ENCODE measurements at places on chromosomes 2 and 18. TPM values are rescaled to one million over a fixed set of nuclear protein-coding genes. Genes with fewer than 3 reads are reported as not detected.

DNA sequence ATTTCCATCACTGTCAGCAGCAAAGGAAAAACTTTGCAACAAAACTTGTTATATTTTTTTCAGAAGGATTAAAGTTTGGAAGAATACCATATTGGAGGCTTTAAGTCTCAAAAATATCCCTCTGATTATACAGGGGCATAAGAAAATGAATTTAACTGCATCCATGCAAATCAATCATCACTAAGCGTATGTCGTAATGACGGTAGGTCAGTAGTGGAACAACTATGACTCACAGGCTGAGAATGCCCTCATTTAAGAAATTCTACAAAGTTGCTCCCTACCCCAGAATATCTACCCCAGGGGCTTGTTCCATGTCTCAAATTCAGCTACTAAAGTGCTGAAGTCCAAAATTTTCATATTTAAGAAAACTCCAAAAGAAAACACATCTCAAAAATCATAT lies 12.5 kb upstream of the NAB1 start:
- peak; percentile 33 for DNase-seq

Gene HOXD4
- 1.2 TPM for total RNA-seq

Gene SAG
- not detected for total RNA-seq

Gene ZNF519
- 20.0 TPM for total RNA-seq

DNA sequence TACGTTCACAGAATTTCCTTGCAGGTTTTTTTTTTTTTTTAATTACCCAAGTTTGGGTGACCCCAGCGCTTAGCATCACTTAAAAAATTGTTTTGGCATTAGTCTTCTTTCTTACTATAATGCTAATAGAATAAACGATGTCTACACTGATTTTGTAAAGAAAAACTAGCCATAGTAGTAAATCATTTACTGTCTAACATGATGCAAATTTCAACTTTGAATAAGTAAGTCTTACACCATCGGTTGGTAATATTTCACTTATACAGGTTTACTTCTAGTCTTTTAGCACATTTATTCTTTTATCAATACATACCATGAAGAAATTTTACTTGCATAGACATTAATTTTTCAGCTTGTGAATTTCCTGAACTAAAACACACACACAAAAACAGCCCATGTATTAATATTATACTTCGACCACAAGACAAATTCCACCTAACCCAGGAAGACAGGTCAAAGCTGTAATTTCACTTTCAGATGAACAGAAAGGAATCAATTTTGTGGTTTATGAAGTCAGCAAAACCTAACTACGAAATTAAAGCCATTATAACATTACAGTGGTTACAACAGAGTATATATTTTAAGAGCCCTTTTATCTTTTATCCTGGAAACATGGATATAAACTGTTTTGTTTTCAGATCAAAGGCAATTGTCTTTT lies 1.9 kb downstream of the YES1 start:
- DNase-seq: no peak

DNA sequence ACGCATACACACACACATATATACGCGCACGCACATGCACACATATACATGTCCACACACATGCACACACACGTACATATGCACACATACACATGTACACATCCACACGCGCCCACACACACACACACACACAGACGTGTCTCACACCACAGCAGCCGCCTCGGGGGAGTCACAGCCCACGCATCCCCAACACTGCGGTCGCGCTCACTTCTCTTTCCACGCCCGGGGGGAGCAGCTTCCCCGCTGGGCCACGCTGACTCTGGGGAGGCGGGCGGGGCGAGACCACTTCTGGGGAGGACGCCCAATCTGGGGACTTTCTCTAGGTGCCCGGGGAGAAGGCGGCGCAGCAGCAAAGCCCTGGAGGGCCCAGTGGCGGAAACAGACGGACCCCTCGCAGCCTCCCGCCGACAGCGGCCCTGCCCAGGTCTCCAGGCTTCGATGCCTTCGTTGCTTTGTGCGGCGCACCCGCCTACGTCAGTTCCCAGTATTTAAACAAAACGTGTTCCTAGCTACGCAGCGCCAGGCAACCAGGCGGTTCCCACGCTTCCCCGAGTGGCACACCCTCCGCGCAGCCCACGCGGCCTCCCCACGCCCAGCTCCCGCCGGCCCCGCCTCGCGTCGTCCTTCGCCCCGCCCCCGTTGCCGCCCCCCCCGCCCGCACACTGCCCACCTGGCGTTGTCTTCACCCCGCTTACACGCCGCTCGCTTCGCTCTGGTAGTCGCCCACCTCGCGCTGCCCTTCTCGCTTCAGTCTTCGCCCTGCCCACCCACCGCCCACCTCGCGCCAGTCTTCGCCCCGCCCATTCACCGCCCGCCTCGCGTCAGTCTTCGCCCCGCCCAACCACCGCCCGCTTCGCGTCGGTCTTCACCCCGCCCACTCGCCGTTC lies 810 bp upstream of the RBFA start:
- no peak for DNase-seq

Gene TGFA
- total RNA-seq: 0.32 TPM

Gene ARL6IP6
- total RNA-seq: 33.1 TPM

GRCh38 chr2:100554798-100555407 lies 7.9 kb upstream of the PDCL3 start:
- DNase-seq: no peak

DNA sequence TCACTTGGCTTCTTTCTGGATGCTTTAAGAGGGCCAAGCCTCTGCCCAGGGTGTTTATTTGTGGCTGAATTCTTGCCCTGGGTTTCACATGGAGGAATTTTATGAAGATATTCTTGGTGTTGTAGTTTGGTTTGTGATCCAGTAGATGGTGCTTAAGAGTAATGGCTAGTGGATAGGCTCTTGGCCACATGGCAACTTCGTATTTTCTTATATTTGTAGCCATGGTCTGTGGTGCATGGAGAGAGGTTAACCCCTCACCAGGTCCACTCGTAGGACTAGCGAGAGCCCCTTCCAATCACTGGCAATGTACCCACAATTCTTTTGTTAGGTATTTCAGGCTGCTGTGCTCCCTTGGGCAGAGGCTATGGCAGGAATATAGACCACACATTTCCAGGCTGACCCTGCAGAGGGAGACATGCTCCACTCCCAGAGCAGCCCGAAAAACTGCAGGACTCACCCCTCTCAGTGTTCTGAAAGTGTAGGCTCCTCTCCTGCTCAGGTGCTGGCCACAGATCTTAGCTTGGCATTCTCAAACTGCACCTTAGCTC lies 582.1 kb upstream of the SETBP1 start:
- no peak for DNase-seq

DNA sequence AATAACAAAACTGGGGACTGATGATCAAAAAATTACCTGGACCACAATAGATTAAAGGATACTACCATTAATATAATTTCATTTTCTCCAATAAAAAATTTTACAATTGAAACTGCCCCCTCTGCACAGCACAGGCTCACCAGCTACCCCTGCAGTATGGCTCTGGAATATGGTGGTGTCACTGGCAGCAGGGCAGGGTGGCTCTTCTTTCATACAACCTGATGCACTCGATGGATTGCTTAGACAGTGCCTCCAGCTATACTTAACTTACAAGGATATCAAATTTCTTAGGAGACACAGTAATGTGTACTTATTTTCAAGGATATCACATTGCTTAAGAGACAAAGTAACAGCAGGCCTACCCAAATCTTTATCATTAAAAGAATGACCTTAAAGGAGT lies 124.0 kb downstream of the PRELID3A start:
- no peak for DNase-seq

DNA sequence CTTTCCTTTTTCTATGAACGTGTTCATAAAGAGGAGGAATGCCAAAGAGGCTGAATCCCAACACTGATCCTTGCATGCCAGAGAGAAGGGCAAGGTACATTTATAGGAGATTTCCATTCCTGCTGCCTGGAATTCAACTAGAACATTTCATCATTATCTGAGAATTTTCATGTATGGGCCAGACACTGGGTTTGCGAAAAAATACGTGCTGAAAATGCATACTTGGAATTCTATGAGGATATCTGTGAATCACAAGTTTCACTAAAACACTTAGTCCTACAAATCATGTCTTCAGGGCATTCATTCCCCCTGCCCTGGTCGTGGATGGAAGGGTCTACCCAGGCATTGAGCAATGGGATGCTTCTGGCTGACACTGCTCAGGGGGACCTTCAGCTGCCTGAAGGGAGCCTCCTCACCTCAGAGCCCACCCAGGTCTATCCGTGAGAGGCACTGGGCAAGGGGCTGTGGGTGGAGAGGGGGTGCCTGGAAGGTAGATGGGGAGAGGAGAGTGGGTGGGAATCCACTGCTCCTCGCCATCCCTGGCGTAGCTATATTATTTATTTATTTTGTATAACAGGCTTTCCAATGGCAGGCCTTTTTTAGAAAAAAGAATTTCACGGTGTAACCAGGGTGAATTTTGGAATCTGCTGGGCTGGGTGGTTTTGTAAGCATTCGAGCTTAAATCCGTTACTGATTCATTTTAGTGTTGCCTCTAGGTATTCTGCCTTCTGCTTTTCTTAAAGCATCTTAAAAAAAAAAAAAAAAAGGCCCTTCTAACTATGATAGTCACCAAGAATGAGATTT lies 560.6 kb upstream of the ID2 start:
- no peak for DNase-seq

DNA sequence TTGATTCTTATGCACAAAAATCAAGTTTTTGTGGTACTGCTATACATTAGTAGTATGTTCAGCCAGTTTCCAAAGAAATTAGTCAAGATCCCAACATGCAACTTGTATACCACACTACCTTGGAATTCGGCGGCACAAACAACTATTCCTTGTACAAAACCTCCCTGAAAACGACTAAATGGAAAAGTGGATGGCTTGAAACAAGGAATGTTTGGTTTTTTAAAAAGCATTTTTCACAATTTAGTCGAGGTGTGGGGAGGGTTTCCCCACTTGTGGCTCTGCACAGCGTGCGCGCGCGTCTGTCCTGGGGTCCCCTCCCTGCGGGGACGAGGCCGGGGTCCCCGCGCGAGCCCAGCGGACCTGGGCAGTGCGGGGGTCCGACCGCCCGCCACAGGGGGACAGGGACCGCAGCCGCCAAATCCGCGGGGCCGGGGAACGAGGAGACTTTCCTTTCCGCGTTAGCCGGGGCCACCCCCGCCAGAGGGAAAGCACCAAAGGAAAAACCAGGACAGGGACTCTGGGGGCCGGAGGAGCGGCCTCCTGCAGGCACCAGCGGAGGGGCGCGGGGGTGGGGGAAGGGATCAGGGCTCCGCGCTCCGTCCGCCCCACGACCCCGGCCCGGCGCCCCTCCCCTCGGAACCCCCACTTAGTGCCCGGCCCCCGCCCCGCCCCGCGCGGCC lies 534 bp upstream of the SOCS6 start:
- no peak for DNase-seq

- DNase-seq: peak; percentile 37
Observed at GRCh38 chr2:26172871-26173775, at the start of gene GAREM2. Gene GAREM2 (plus strand): TSS chr2:26173088. CDS start chr2:26173221, 133 bp downstream.

DNA sequence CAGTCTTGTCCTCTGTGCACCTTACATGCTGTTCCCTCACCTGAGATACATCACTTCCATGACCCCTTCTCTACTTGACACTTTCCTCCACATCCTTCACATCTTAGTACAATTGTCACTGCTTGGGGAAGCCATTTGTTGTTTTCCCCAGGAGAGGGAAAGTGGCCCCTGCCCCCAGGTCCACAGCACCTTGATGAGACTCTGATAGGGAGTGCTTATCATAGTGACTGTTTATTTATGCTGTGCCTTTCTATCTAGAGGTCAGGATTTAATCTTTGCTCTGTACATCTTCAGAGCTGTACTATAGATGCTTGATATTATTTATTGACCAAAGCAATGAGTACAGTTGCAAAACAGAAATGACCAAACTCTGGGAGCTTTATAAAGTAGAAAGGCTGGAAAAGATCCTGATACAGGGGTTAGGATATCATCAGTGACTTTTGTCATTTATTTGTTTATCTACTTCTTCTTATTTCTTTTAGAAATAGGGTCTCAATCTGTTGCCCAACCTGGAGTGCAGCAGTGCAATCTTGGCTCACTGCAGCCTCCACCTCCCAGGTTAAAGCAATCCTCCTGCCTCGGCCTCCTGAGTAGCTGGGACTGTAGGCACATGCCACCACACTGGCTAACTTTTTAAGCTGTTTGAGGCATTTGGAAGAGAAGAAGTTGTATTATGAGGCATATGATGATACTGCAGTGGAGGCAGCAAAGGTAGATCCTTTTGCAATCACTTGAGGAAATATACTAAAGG lies 94.2 kb downstream of the MEIS1 start:
- DNase-seq: peak; percentile 23

Gene FKBP1B
- total RNA-seq: 3.7 TPM

- DNase-seq: no peak
Observed at GRCh38 chr2:16622399-16622968, 43.1 kb downstream of the CYRIA start.

DNA sequence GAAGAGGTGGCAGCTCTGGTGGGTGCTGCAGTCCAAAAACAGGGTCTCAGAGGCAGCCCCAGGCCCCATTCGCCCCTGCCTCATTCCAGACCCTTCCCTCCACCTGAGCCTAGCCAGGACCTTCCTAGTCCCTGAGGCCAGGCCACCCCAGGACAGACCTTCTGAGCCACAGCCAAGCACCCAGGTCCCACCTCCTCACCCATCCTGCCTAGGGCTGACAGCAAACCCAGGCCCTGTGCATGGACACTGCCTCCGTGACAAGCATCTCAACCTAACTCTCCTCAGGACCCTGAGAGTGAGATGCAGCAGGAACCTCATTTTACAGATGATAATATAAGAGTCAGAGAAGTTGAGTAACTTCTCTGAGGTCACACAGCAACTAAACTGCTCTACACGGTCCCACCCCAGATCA lies 15.5 kb downstream of the ADRA2B start:
- DNase-seq: peak; percentile 25

Gene MBD1
- 31.1 TPM for total RNA-seq

Gene MOGAT1
- total RNA-seq: not detected

Gene TUBB8B
- 0.91 TPM for total RNA-seq

DNA sequence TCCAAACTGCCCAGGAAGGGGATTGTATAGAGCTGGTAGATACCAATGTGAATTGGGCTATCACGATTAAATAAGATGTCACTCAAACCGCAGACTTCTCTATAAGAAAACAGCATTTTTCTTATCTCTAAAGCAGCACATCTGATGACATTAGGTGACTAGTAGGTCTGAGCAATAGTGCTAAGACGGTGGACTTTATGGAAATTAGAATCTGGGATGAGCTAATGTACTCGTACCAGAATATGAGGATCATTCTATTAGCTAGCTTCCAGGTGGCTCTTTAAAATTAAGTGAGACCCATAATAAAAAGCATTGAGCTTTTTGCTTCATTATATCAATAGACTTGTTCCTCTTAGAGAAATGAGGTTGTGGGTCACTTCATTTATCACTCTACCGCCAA lies 130.0 kb upstream of the MC4R start:
- no peak for DNase-seq

GRCh38 chr2:75645643-75646042 lies 940 bp upstream of the MRPL19 start:
- DNase-seq: no peak

- DNase-seq: peak; percentile 89
Observed at GRCh38 chr2:27798948-27799645, 27.6 kb downstream of the MRPL33 start.

Gene SLC19A3
- total RNA-seq: 98.5 TPM

DNA sequence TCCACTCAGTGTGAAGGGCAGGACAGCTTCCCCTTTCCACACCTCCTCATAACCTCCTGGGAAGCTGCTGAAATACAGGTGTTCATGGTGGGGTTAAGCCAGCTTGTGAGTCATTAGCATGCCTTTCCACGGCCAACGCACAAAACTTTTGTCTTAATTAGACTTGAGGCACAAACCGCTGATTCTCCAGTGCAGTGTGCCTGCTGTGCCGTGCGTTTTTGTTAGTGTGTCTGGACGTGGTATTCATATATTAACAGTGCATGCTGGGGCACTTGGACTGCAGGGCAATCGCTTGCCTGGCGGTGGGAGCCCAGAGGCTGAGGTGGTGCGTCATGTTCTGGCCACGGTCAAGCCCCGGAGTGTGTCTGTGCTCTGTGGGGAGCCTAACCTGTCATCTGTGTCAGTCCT lies 156.2 kb downstream of the SH3RF3 start:
- DNase-seq: no peak

Data from Caco-2 (cell line).